ENCODE measurements at places on chromosomes 4 and X.

DNA sequence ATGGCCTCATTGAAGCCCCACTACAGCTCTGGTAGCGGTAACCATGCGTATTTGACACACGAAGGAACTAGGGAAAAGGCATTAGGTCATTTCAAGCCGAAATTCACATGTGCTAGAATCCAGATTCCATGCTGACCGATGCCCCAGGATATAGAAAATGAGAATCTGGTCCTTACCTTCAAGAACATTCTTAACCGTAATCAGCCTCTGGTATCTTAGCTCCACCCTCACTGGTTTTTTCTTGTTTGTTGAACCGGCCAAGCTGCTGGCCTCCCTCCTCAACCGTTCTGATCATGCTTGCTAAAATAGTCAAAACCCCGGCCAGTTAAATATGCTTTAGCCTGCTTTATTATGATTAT, 876 bp downstream of the HPRT1 start:
- DNase-seq, result no peak

DNA sequence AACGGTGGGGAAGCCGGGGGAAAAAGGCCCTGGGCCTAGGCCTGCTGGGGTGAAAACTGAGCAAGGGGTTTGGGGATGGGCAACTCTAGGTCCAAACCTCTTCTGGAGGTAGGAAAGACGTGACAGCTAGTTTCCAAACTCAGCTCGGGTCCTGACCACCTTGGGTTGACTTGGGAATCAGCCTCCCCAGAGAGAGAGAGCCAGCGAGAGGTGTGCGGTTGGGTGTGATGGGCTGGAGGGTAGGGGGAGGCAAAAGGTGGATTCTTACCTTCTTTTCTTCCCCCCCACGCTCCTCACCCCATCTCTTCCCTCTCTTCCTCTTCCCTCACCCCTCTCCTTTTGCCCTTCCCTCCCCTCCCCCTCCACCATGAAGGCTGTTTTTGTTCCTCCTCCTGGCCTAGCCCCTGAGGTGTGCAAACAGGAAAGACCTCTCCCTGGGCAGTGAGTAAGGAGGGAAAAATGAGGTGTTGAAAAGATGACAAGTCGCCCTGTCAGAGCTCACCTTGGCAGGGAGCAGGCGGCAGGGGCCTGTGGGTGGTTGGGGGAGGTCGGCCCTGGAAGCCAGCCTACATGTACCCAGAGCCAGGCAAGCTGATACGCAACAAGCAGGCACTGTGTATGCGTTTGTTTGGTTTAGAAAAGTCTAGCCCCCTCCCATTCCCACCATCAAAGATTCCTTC, 14.8 kb downstream of the PJA1 start:
- DNase-seq, result no peak

- no peak for DNase-seq
Measured at GRCh38 chr4:140947506-140947905, 185.8 kb downstream of the RNF150 start.

DNA sequence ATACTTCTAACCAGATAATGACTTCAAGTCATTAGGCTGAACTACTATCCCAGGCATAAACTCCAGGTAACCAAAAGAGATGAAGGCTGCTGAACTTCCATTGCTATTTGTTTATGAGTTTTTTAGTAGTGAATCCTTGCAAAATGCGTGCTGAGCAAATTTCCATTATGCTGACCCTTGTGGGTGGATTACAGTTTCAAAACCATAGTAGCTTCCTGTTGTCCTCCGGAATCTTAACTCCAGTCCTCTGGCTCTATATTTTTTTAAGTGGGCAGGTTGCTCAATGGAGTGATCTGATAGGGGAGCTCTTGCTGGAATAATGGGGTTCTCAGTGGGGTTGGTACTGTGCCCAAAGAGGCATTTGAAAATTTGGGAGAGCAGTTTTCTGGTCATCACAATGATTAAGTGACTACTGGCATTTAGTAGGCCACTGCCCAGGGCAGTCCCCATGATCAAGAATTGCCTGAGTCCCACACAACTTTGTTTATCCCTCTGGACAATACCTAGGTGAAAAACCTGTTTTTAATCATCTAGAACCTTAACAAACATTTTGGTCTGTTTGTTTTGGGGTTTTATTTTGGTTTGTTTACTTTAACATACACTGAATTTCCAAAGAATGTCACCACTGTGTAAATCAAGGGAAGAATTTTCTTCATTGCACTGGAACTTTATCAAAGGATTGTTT, 302.3 kb upstream of the GATB start:
- DNase-seq, result no peak

DNA sequence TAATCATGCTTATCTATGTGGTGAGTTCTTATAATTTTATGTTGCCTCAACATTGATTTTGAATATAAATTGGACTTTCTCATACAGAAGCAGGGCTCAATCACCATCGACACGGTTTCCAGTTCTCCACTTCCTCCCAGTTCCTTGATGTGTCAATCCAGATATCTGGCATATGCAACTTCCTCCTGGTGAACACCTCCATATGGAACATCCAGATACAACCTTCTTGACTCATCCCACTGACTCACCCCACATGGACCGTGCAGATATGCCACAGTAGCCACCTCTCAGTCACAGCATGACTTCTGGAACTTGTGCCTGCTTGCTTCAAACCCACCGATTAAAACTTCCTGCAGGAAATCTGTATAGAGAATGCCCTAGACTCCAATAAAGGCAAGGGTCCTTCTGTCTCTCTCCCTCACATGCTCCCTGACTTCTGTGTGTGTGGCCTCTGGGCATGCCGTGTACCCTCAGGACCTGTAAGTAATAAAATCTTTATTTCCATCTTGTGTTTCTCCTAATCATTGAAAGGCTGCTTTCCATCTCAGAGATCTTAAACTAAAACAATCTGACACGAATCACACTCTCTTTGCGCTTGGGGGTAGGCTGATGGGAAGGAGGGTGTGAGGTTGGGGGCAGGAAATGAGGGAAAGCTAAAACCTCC, 67.0 kb downstream of the HTRA3 start:
- no peak for DNase-seq

- DNase-seq, result no peak
Measured at GRCh38 chr4:145099653-145100052, 1.5 kb downstream of the ABCE1 start.

- no peak for DNase-seq
Measured at GRCh38 chr4:5685296-5685695, 23.1 kb downstream of the EVC2 start.

DNA sequence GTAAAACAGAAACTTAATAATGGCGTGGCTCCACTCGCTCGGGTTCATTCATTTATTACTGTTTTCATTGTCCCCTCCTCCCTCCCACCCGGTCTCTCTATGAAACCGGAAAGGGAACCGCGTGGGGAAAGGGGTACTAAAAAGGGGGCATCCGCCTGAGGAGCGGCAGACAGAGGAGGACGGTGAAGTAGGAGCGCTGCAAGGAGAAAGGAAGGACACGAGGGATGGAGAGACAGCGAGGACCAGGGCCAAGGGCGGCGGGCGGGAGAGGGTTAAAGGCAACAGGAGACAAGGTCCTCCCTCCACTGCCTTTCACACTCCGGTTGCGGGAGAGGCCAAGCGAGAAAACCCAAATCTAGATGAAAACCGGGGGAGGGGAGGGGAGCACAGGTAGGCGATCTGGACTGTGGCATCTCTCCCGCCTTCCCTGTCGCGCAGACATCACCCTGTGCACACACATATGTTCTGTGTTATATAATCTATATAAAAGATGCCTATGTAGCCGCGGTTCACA, 829 bp downstream of the ELOVL6 start:
- no peak for DNase-seq

DNA sequence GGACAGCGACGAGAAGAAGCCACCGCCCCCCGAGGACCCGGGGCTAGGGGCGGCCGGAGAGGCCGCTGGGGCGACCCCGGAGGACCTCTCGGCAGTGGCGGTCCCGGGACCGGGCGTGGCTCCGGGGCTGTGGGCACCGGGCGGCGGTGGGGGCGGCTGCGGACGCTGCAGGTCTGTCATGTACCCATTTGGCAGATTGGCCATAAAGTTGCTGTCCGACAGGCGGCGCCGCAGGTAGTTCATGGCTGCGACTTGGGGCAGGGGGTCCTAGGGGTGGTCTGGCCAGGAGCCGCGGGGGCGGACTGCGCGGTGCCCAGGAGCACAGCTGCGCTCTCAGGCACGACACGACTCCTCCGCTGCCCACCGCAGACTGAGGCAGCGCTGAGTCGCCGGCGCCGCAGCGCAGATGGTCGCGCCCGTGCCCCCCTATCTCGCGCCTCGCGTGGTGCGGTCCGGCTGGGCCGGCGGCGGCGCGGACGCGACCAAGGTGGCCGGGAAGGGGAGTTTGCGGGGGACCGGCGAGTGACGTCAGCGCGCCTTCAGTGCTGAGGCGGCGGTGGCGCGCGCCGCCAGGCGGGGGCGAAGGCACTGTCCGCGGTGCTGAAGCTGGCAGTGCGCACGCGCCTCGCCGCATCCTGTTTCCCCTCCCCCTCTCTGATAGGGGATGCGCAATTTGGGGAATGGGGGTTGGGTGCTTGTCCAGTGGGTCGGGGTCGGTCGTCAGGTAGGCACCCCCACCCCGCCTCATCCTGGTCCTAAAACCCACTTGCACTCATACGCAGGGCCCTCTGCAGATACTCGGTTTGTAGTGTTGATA, at the start of gene SYN1:
TSS of gene SYN1 (minus strand) at position 372 of the 817 bp plus-strand sequence. CDS start at position 243, 129 bp downstream.
- DNase-seq, result peak; percentile 17

- no peak for DNase-seq
Measured at GRCh38 chr4:184722798-184723197, 11.1 kb downstream of the CENPU start.

DNA sequence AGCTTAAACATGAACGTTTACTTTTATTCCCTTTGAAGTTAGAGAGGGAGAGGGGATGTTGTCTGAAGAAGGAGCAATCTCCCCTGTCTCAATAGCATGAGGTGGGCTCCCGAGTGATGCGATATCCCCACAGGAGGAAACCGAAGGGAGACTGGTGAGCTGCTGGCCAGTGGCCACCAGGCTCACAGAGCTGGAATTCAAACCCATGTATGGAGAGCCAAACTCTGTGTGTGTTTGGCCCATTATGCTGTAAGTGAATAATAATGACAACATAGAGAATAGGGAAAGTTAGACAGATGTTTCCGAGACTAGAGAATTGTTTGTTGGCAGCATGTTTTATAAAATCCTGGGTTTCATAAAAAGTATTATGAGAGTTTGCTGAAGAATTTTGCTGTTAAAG, 66.1 kb upstream of the CLNK start:
- no peak for DNase-seq

DNA sequence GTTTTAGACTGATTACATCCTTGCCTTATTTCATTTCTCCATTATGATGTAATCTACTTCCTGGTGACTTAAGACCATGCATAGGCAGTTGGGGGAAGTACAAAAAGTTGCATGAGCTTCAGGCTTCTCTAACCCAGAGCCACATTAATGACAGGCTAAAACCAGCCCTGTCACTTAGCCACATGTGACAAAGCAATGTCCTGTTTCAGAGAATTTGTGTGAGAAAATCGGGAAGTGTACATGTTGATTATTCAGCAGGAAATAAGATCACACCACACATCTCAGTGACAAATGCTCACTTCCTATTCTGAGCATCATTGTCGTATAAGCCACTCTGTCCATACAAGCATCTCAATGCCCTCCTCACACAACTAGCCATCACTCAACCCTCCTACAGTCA, 98.5 kb upstream of the MAGEB16 start:
- DNase-seq, result no peak

- no peak for DNase-seq
Measured at GRCh38 chr4:176363072-176363471, 43.3 kb downstream of the SPCS3 start.

GRCh38 chrX:14660970-14661369, 131.6 kb downstream of the GLRA2 start:
- DNase-seq, result no peak

- no peak for DNase-seq
Measured at GRCh38 chr4:37988670-37989069, 28.5 kb downstream of the PTTG2 start.

DNA sequence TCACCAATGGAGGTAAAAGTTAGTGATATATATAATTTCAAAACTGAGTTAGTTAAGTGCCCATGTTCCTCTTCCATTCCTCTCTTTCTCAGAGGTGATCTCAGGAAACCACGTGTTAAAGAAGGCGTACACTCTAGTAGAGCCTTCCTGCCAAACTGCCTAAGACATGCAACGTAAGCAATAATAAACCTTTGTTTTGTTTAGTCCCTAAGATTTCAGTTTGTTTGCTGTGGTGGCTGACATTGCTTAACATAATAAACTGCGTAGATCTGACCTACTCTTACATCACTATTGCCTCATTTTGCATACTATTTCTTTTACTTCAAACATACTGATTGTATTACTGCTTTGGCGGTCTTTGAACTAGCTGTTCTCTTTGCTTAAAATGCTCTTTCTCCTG, 99.2 kb downstream of the JADE1 start:
- no peak for DNase-seq

- no peak for DNase-seq
Measured at GRCh38 chrX:8969378-8969777, 64.5 kb downstream of the FAM9B start.

DNA sequence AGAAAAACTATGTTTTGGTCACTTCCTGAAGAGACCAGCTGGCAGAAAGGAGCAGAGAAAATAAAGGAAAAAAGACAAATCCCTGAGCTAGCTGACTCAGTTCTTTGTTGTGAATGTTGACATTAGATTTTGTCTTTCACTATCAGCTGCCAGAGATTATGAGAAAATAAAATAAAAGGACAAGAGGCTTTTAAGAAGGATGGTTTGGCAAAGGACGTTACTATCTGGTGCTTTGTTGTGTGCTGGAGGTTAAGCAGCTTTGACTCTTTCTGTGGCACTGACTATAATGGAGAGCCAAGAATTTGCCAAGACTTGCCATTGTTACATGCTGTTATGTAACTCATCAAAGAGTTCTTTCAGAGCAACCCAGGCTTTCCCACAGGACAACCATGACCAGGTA, 12.1 kb downstream of the ASB5 start:
- no peak for DNase-seq

DNA sequence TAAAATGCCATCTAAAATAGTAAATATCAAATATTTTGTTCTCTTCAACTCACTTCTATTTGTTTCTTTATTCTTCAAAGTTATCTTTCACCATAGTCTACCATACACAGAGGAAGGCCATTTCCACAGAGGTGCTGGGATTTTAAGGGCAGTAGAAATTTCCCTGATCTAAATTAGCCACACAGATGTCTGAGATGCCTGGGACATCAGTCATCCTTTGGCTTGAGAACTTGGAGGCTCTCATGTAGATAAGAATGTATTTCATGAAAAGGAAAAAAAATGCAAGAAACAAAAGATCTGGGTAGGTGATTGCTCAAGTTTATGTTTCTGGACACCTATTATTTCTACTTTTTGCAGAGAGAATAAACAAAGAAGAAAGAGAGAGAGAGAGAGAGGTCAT, 1008.2 kb downstream of the NLGN4X start:
- DNase-seq, result no peak

- DNase-seq, result no peak
Measured at GRCh38 chr4:38704622-38705154, 40.7 kb downstream of the KLF3 start.

- no peak for DNase-seq
Measured at GRCh38 chrX:154420402-154420756, 8.1 kb upstream of the ATP6AP1 start.

DNA sequence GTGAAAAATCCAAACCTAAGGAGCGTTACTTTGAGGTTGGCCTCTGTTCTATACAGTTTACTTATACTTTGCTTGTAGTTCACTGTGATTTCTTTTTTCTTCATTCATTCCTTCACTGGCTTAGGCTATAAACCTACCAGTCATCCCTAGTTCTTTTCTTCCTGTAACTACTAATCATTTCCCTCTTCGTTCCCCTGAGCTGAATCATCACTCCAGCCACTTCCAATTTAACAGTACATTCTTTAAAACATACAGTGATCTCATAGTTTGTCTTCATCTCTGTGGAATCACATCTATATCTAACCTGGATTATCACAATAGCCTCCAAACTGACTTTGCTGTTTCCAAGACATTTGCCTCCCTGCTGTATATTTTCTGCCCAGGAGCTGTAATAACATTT, 25.2 kb upstream of the NPFFR2 start:
- DNase-seq, result no peak

- DNase-seq, result peak; percentile 33
Measured at GRCh38 chr4:153345012-153345981, 809 bp downstream of the MND1 start.
